ENCODE measurements at places on chromosomes 3 and 15.

DNA sequence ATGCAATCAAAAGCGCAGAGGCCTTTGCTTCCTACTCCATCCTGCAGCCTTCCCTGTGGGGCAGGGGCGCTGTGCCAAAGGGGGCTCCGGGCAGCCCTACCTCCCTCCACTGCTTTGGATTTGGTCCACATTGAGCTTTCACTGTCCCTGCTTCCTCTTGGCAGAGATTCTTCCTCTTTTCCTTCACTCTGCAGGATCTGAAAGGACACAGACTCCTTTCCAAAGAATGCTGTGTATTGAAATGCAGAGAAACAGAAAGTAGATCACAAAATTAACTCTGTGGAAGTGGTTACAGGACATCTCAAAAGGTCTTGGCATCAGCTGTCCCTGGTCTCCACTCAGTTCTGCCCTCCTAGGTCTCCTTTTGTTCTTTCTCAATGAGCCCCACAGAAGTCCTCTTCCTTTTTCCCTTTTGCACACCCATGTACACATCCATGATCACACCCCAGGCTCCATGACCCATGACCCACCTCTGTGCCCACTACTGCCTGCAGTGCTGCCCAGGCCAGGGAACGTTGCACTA is 64.1 kb downstream of the CCR1 start:
- DNase-seq = no peak

DNA sequence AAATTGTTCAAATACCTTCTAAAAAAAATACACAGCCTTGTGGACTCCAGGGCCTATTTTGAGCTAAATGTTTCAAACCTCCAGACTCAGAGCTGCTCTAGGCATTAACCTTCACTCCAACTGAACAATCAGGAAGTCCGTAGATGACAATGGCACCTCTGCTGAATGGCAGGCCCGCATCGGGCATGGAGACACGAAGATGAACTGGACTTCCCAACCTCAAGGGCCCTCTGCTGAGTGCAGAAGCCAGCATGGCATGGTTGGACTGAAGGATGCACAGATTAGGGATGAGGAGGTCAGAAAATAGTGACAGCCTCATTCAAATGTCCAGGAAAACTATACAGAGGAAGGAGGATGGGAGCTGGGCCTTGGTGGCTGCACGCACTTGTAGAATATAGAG is 2.2 kb downstream of the FAM174B start:
- no peak for DNase-seq

DNA sequence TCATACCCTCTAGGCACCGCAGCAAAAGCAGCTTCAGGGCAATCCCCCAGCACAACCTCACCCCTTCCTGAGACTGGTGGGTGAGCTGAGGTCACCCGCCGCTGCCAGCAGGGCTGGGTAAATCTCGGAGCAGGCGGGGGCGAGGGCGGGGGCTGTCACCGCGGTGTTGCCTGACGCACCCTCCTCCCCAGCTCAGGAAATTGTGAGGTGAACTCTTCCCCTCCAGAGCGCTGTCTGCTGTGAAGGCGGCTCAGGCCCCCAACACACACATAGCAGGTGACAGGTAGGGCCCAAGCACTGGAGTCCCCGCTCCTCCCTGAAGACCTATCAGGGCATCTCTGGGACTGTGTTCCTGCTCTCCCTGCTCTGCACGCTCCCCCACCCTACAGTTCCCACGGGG is 30.2 kb upstream of the FURIN start:
- DNase-seq = peak; percentile 30

- no peak for DNase-seq
Measured at GRCh38 chr3:100288288-100288894, 27.6 kb downstream of the TBC1D23 start.

GRCh38 chr15:87752250-87752951 is 504.1 kb downstream of the NTRK3 start:
- DNase-seq = no peak

GRCh38 chr3:107238787-107239186 is 138.5 kb upstream of the CCDC54 start:
- no peak for DNase-seq

GRCh38 chr3:68904064-68904463 is 28.3 kb downstream of the TAFA4 start:
- DNase-seq = no peak

GRCh38 chr3:191051037-191051436 is 148.0 kb upstream of the OSTN start:
- no peak for DNase-seq

GRCh38 chr3:106731230-106731629 is 646.0 kb upstream of the CCDC54 start:
- no peak for DNase-seq

DNA sequence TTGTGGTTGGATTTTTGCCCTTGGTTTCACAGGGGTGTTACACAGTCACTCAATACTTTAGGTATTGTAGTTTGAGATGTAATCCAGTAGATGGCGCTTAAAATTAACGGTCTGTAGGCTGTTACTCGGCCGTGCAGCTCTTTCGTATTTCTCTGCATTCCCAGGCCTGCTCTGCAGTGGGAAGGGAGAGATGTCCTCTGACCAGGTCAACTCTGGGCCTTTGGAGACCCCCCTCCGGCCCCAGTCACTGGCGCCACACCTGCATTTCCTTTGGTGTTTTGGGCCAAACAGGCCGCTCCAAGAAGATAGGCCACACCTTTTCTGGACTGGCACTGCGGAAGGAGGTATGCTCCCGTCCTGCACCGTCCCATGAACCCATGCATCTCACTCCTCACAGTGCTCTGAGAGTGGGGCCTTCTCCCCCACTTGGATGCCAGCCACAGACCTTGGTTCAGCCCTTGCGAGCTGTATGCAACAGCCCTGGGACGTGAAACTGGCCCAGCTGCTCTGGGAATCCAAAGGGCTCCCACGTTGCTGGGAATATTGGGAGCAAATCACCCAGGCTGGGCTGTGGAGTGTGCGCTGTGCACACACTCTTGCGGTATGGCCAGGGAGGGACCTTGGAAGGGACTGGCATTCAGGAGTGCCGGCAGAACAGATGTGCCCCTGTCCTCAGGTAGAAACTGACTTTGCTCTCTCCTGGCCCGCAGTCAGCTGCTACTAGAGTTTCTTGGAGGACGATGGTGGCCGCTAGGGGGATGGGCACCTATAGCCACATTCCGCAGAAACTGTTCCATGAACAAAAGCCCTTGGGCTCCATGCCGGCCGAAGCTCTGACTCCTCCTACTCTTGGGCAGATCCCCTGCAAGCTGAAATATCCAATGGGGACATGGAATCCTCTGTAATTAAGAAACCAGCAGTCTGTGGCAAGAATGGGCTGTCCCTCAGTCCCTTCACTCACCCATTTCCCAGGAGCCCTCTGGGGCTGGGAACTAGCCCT is 410.5 kb upstream of the CADM2 start:
- DNase-seq = no peak

- DNase-seq = no peak
Measured at GRCh38 chr15:47817969-47818548, 100.8 kb downstream of the SEMA6D start.

DNA sequence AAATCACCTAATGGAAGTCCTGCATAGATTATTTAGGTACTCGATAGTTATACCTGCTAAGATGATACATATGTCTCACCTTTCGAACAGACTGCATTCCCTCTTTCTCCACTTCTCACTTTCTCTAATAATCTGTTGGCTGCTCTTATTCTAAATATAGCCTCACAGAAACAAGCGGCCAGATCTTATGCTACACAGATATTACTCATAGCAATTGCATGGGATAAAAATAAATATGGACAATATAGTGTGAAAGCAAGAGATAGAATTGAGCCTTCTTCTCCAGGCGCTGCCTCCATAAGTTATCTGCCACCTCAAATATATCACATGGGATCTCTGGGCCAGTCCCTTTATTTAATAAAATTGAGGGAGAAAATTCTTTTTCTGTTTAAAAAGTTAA is 29.5 kb upstream of the TGFBR2 start:
- DNase-seq = no peak

DNA sequence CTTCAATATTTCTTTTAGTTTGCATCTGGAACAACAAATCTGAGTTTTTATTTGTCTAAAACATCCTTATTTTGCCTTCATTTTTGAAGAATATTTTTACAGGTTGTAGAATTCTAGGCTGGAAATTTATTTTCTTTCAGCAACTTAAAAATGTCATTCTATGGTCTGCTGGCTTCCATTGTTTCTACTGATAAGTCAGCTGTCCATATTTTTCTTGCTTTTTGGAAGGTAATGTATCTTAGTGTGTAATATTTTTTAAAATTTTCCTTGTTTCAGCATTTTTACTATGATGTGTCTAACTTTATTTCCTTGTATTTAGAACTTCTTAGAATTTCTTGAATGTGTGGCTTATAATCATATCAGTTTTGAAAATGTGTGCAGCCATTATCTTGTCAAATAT is 37.0 kb downstream of the SEMA6D start:
- no peak for DNase-seq

- DNase-seq = no peak
Measured at GRCh38 chr3:71299160-71299559, 284.4 kb downstream of the FOXP1 start.

DNA sequence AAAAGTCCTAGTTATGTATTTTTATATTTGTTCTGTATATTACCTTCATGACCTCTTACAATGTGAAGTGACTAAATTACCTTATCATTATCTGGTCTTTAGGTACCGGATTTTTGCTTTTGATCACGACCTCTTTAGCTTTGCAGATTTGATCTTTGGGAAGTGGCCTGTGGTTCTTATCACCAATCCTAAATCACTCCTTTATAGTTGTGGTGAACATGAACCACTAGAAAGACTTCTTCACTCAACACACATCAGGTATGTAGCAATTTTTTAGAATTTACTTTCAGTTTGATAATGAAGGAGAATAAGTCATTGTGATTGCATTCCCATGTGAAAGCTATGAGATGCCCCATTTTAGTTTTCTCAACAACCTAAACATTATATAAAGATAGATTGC is 18.3 kb downstream of the TMEM62 start:
- DNase-seq = no peak

DNA sequence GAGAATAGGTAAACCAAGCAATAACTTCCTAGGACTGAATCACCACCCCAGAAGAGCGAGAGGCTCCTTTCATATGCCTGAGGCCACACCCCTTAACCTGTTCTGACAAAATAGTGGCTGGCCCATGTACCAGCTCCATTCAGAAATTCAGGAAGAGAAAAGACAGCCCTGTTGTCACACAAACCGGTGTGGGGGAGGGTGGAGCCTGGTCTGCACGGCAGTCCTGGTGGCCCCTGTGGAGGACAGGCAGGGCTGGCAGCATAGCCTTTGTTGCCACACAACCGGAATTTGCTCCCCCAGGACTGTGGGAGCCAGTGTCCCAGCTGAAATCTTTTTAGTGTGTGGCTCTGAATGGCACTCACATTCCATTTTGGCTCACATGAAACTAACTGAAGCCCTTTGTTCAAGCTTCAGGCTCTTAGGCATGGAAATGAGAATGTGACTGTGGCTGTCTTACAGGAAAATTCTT is 23.8 kb downstream of the RLBP1 start:
- peak; percentile 76 for DNase-seq

GRCh38 chr3:58485801-58486435 is 6.0 kb upstream of the KCTD6 start:
- no peak for DNase-seq

GRCh38 chr3:56424336-56424735 is 43.9 kb downstream of the ERC2 start:
- no peak for DNase-seq

DNA sequence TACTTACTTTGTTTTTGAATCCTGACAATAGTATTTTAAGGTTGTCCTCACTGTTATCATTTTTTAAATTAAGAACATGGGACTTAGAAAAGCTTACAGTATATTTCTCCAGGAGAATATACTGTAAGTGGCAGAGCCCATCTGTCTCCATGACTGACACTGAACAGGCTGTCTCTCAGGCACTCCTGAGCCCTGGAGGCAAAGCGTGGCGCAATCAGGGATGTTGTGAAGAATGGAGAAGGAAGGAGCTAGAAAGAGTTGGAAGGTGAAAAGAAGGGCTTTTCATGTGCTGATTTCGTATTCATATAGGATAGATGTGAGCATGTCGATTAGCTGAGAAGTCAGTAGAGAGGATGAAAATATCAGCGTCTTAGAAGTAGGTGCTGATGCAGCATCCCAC is 41.5 kb downstream of the FGF12 start:
- no peak for DNase-seq

- no peak for DNase-seq
Measured at GRCh38 chr15:47124430-47125102, 592.7 kb upstream of the SEMA6D start.

DNA sequence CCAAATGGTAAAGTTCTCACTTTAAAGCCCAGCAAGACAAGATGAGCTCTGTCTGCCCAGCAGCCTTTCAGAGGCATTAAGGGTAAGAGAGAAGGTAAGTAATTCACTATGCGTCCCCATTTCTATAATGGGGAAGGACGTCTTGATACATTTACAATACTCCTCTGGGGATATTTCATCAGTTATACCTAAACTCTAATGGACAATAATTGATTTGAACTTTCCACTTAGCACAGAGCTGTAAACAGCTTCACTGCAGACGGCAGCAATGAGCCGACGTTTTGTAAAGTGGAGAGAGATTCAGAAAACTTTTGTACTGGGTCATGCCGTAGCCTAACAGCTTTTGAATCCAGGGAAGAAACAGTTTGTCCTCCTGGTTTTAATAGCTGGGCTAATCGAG is 127.4 kb downstream of the TIGIT start:
- DNase-seq = no peak

- no peak for DNase-seq
Measured at GRCh38 chr3:145882436-145882835, 278.5 kb downstream of the PLOD2 start.

DNA sequence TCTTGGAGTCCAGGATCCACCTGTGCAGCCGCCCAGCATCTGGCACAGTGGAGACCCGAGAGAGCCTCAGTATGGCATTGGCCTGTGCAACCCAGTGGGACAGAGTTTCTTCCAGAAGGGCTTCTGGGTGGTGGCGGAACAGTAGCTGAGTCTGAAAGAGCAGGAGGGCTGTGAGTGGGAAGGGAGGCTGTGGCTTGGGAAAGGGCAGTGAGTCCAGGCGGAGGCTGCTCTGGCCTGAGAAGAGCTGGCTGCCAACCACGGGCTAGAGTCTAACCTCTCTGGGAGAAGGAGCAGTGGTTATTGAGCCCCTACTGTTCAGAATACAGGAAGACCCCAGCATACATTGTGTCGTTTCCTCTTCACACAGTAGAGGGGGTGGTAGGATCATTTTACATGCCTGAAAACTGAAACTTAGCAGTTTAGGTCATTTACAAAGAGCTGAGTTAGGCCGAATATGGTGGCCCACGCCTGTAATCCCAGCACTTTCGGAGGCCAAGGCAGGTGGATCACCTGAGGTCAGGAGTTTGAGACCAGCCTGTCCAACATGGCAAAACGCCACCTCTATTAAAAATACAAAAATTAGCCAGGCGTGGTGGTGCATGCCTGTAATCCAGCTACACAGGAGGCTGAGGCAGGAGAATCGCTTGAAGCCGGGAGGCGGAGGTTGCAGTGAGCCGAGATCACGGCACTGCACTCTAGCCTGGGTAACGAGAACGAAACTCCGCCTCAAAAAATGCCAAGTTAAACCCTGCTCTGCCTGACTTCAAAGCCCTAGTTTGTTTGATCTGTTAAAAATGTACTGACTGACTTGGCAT is 3.2 kb downstream of the AEN start:
- no peak for DNase-seq

- DNase-seq = no peak
Measured at GRCh38 chr3:171833789-171834460, 9.2 kb upstream of the TMEM212 start.

GRCh38 chr3:25300141-25300540 is 127.9 kb upstream of the RARB start:
- DNase-seq = no peak

GRCh38 chr15:47908950-47909670 is 191.8 kb downstream of the SEMA6D start:
- no peak for DNase-seq
